ENCODE measurements at places on chromosomes 12 and 14. TPM values are rescaled to one million over a fixed set of nuclear protein-coding genes. Genes with fewer than 3 reads are reported as not detected.
A peak's percentile ranks its signal among the peaks of the same experiment; 100 is the strongest.

DNA sequence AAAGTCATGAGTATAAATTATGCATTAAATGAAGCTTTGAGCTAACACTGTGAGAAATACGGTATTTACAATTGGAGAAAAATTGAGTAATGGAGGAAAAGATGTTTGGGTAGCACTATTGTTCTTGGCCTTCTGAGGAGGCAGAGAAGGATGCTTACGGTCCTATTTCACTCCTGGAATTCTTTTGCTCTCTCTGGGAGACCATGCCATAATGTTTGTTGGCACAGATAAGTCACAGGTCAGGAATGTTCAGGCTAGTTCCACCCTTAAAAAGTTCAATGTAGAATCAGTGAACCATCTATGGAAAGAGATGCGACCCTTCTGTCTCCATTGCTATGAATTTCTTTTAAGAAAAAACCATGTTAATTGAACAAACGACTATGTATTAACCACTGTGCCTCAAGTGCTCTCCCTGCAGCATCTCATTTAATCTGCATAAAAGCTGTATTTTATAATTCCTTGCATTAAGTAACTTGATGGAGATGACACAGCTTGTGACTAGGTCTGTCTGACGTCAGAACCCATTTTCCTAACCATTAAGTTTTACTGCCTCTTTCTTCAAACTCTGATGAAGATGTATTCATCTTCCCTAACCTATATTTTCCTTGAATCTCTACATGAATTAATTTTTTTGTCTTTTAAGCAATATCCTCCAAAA lies 9.5 kb downstream of the BATF start:
- peak; percentile 21 for DNase-seq

DNA sequence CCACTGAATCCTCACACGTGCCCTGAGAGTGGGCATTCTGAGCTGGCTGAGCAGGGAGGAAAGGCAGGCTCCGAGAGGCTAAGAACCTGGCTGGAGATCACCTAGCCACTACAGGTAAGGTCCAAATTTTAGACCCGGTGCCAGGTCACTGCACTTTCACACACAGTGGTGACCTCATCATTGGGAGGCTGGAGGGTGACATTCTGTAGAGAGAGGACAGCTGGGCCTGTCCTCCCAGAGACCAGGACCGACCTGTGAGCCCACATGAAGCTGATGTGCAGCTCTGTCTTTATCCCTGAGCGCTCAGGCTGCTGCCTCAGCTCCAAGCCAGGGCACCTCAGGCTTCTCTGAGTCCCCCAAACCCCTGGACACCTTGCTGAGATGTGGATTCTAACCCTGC lies 4.1 kb downstream of the TTC7B start:
- DNase-seq = no peak

LRP10 gene
- 124 TPM for total RNA-seq

TMEM119 gene
- not detected for total RNA-seq

LRP1-AS gene
- total RNA-seq = not detected

Data from kidney epithelial cell (primary cell).